Esophagus muscularis mucosa (tissue), 4 donors: ENCODE measurements at places on chromosomes 3 and 15. TPM values are rescaled to one million over a fixed set of nuclear protein-coding genes. Genes with fewer than 3 reads are reported as not detected.

GRCh38 chr3:45952456-45952855 lies 9.2 kb downstream of the CXCR6 start:
- DNase-seq: no peak

The FETUB gene
- not detected for total RNA-seq

- DNase-seq: no peak
Observed at GRCh38 chr3:23455775-23456174, 252.6 kb downstream of the UBE2E2 start.

DNA sequence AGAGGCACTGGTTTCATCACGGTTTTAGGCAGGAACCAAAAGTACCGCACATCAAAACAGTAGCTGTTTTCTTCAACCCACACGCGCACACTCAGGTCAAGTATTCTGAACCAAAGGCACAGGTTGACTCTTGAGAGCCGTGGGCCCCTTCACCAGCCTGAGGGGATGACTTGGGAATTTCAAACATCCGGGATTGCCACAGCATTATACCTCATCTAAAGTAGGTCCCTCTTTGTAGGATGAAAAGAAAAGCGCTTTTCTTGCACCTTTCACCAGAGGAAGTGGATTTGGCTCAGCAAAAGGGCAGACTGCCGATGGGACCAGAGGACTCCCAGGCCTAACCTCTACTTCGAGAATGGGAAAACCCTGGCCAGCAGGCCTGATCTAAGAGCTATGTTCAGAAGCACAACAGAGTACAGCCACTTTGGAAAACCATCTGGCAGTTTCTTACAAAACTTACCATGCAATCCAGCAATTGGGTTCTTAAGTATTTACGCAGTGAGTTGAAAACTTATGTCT lies 88.2 kb upstream of the PROK2 start:
- peak; percentile 37 for DNase-seq

DNA sequence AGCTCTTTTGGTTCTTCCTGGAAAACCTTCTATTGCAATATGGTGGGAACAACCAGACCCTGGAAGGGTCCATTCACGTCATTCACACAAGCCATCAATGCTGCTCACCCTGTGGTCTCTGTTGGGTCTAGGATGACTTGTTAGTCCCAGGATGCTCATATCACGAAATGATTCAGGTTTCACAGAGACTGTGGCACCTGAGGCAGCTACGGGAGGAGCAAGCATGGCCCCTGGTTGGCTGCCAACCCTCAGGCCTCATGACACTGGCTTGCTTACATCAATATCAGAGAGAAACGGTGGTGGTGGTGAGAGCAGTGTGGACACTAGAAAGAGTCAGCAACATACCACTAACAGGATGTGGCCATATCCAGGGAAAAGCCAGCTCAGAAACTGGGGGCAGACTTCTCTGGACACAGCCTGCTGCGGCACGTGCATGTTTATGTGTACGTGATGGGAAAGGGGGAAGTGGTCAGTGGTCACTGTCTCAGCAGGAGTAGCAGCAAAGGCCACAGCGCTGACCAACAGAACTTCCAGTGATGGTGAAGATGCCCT lies 208.9 kb upstream of the ST8SIA2 start:
- DNase-seq: no peak

- no peak for DNase-seq
Observed at GRCh38 chr3:157786211-157786610, 283.0 kb upstream of the VEPH1 start.

The CSTA gene
- total RNA-seq: 3.3 TPM

- DNase-seq: no peak
Observed at GRCh38 chr3:114709102-114709501, 415.3 kb downstream of the TIGIT start.

- DNase-seq: no peak
Observed at GRCh38 chr3:126347543-126348161, 9.6 kb downstream of the KLF15 start.

DNA sequence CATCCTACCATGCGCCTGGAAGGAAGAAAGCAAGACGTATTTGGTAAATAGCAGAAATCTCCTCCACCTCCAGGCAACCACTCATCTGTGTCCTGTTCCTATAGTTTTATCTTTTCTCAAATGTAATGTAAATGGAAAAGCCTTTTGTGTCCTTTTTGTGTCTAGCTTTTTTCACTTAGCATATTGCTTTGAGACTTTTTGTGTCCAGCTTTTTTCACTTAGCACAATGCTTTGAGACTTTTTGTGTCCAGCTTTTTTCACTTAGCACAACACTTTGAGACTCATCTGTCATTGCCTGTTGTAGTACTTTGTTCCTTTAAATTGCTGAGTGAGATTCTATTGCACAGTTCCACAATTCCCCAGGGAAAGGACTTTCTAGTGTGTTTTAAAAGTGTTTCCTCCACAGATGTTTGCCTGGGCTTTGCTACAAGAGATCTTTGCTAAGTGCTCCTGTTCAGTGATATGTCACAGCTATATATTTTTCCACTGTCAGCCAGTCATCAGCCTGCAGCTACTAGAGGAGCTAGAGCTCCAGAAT lies 27.9 kb upstream of the MUC13 start:
- no peak for DNase-seq

GRCh38 chr3:119933207-119933606 lies 151.3 kb downstream of the NR1I2 start:
- no peak for DNase-seq

GRCh38 chr15:96276438-96277210 lies 53.9 kb upstream of the NR2F2 start:
- DNase-seq: peak; percentile 21

The PRR20G gene
- total RNA-seq: not detected

- DNase-seq: no peak
Observed at GRCh38 chr15:78129077-78129750, 2.0 kb downstream of the CIB2 start.

DNA sequence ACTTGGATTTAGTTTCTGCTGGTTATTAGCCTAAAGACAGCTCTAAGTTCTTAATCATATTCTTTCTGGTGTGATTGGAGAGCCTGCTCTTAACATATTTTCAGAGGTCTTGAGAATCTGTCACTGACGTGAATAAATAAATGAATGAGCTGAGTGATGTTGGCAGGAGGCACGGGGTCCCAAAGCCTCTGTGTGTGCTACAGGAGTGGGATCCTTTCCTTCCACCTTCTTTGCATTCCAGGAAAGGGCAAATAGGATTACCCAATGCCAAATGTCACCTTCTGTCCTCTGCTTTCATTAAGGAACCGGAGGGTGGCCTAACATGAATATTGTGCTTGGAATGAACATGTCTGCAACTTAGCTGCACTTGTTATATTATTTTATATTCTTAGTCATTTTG lies 53.1 kb downstream of the CD47 start:
- DNase-seq: no peak

- DNase-seq: no peak
Observed at GRCh38 chr15:66110864-66111263, 142.7 kb downstream of the MEGF11 start.

GRCh38 chr3:141625506-141625905 lies 112.6 kb upstream of the RNF7 start:
- no peak for DNase-seq

The NR2E3 gene
- not detected for total RNA-seq

The SKOR1 gene
- total RNA-seq: 0.69 TPM

The ARHGEF26 gene
- 124 TPM for total RNA-seq

The GALNT15 gene
- 146 TPM for total RNA-seq

The EPHB3 gene
- total RNA-seq: 6.1 TPM

The CPN2 gene
- total RNA-seq: not detected

GRCh38 chr15:63299943-63300575 lies 22.7 kb downstream of the APH1B start:
- DNase-seq: no peak

- no peak for DNase-seq
Observed at GRCh38 chr3:112857526-112857925, 10.9 kb upstream of the CD200R1L start.

- no peak for DNase-seq
Observed at GRCh38 chr3:128426128-128426921, 40.4 kb downstream of the DNAJB8 start.

- DNase-seq: no peak
Observed at GRCh38 chr3:168040607-168041208, 55.0 kb downstream of the GOLIM4 start.

The ZIC1 gene
- not detected for total RNA-seq

The COL8A1 gene
- 52.7 TPM for total RNA-seq

GRCh38 chr15:66948294-66948693 lies 117.1 kb upstream of the SMAD3 start:
- DNase-seq: no peak

The XCR1 gene
- not detected for total RNA-seq

DNA sequence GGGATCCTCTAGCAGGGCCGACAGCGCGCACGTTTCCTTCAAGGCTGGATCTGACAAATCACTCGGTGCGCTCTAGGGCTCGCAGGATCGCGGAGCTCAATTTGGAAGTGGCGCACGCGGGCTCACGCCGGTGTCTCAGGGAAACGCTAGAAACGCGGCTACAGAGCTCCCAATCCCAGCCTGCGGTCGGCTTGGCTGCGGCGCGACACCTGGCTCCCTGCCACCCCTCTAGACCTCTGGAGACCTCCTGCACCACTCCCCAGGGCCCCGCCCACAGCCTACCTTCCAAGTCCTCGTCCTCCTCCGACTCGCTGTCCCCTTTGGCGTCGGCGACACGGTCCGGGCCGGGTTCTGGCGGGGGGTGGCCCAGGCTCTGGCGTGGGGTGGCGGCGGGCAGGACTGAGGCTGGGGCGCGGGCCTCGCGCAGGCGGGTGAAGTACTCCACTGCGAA lies 596 bp downstream of the PRKAR2A start:
- peak; percentile 93 for DNase-seq

DNA sequence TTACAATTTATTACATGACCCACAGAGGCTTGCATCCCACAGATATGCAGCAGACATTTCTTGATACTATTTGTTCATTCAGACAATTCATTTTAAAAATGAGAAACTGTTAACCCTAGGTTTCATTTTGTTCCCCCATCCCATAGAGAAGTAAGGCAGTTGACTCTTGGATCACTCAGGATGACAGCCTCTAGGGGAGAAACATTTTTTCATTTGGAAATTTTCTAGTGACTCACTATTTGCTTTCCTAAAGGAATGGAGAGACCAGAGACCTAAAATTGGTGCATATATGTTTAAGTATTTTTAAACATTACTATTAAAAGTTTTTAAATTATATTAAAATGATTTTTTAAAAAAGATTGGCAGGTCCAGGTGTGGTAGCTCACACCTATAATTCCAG lies 19.5 kb upstream of the PHC3 start:
- DNase-seq: no peak

DNA sequence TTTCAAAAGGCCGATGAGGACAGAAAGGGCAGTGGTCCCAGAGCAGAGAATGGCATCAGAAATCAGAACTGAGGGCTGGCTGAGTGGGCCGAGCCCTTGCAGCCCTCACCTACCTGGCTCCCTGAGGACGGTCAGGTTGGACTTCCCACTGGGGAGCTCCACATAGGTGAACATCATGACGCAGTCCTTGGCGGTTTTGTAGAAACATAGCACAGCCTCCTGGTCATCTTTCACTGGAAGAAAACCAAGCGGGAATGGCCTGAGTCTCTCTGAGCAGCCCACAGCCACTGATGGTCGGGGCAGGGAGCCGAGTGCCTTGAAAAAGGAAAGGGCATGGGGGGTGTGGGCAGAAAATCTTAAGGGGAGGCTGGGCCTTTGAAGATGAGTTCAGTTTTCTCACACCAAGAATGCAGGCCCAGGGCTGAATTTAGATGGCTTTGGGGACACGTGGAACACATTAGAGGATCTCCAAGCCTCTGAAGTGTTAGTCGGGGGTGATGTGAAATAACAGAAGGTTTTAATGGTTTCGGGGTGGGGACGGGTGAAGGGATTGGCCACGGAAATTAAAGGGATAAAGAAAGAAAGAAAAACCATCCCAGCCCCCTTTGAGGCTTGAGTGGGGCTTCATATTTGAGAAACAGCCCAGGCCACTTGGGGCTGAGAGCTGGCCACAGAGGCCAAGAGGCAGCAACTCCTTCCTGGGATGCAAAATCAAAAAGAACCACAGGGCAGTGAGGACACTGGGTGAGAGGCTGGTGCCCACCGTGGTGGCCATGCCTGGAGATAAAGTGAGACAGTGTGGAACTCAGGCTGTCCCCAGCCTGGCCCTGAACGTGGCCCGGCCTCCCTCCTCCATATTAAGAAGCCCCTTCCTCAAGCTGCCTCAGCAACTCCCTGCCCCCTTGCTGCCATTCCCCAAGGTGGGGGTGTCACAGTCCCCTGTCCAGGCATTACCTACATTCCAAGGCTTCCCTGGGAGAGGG lies 36.2 kb downstream of the UMPS start:
- DNase-seq: no peak

GRCh38 chr15:72184165-72184811 lies 13.3 kb downstream of the GRAMD2A start:
- no peak for DNase-seq

The CCR5 gene
- 0.39 TPM for total RNA-seq

The QARS1 gene
- 229 TPM for total RNA-seq

- no peak for DNase-seq
Observed at GRCh38 chr3:175655351-175655750, 796.2 kb downstream of the NAALADL2 start.

DNA sequence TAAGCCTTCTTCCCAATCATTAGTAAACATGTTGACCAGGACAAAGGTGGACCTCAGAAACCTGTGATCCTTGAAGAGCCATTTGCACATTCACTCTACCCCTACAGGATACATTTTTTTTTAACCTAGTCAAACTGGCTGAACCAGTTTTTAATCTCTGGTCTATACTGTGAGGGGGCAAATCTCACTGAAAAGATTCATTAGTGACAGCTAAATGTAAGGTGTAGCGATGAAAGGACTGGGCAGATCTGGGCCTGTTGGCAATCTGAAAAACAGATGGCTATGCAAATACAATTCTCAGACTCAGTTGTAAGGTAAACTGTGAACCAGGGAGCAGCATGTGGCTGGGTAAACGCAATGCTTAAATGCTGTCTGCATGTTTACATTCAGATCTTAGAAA lies 75.6 kb upstream of the SNTN start:
- DNase-seq: no peak

- DNase-seq: no peak
Observed at GRCh38 chr3:29385046-29385830, 104.4 kb downstream of the RBMS3 start.

The WWTR1 gene
- 513 TPM for total RNA-seq

The CDCP1 gene
- 6.4 TPM for total RNA-seq

The CCDC9B gene
- 22.9 TPM for total RNA-seq

The IL5RA gene
- total RNA-seq: 1.2 TPM

- no peak for DNase-seq
Observed at GRCh38 chr15:99507504-99508310, 58.1 kb upstream of the MEF2A start.

DNA sequence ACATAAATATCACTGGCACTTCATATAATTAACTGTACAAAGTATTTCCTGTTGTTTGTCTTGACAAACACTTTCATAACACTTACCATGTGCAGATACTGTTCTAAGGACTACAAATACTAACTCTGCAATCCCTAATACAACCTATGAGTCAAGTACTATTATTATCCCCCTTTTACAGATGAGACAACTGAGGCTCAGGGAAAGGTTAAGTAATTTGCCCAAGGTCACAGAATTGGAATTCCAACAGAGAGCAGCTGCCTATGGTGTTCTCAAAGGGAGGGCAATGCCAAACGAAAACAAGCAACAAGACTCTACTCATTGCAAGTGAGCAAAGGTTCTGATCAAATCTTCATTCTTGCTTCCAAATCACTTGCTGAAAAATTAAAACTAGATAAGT lies 85.9 kb downstream of the MAGI1 start:
- no peak for DNase-seq

The RHO gene
- not detected for total RNA-seq
